ENCODE measurements at places on chromosomes 7 and 10. TPM values are rescaled to one million over a fixed set of nuclear protein-coding genes. Genes with fewer than 3 reads are reported as not detected.

DNA sequence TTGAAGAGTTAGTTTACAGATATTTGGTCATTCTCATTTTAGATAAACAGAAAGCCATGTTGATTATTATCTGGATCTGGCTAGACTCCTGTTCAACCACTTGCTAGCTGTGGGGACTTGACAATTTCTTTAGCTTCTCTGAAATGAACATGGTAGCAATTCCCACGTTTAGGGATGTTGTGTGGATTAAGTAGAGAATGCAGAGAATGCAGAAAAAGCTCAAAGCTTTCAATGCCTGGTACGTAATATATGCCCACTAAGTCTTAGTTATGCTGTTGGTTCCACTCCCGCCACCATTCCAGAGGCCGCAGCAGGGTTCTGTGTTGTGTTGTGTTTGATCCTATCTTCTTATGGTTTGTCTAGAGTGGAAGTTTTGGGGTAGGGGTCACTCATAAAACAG, 39.2 kb upstream of the RPA3 start:
- no peak for DNase-seq
- H3K4me3 ChIP-seq, result no peak overlapping the region
- peaks cover 2% of the 10 kb centered on the region for H3K4me1 ChIP-seq
- H3K36me3 ChIP-seq, result no peaks in the 10 kb centered on the region
- H3K27me3 ChIP-seq, result no peaks in the 10 kb centered on the region

DNA sequence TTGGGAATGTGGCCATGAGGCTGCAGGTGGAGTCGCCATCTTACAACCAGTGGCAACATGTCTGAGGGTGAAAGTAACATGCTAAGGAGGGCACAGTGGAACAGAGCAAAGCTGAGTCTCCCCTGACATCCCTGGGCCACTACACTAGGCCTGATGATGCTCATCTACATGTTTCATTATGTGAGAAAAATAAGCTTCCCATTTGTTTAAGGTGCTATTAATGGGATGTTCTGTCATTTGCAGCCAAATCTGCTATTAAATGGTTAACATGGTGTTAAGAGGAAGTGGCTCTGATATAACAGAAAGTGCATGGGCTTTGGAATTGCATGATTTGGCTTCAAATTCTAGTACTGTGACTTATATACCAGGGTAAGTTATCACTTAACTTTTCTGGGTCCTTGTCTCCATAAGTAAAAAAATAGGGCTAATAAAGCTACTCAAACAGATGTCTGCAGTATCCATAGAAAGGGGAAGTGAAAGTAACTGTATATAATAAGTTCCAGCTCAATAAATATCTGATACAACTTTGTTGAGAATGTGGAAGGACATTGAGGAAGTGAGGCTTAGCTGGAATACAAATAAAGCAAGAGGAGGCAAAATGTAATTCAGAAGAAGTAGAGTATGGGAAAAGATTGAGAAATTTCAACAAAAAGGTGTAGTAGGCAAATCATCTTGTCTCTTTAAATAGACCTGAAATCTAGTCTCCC, 158.9 kb downstream of the RTKN2 start:
- H3K4me1 ChIP-seq, result peaks cover 17% of the 10 kb centered on the region
- H3K36me3 ChIP-seq, result no peaks in the 10 kb centered on the region
- no peaks in the 10 kb centered on the region for H3K27me3 ChIP-seq
- no peak overlapping the region for H3K4me3 ChIP-seq
- no peak for DNase-seq

GRCh38 chr10:50216894-50217293, 34.4 kb downstream of the ASAH2 start:
- H3K4me3 ChIP-seq, result no peak overlapping the region
- no peaks in the 10 kb centered on the region for H3K27me3 ChIP-seq
- no peaks in the 10 kb centered on the region for H3K36me3 ChIP-seq
- DNase-seq, result no peak
- H3K27ac ChIP-seq, result no peak overlapping the region

- H3K4me3 ChIP-seq, result no peak overlapping the region
- no peak overlapping the region for H3K27ac ChIP-seq
- no peaks in the 10 kb centered on the region for H3K27me3 ChIP-seq
Measured at GRCh38 chr7:112414855-112415490, 35.3 kb upstream of the IFRD1 start.

DNA sequence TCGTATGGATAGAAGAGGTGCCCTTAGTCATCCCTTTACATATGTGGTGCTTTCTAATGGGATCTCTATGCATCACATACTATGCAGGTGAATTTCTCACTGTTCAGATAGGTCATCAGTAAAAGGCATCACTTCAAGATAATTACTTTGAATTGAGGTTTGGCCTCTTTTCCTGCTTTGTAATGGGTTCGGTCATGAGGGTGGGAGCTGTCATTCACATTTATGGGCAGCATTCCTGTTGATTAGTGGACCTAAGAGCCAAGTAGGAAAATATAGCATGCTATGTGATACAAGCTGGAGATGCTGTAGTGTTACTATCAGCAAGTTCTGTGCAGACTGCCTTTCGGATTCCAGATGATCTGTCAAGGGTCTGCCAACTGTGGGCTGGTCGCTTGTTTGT, 156.3 kb downstream of the LCOR start:
- no peaks in the 10 kb centered on the region for H3K4me1 ChIP-seq
- H3K27ac ChIP-seq, result no peak overlapping the region
- DNase-seq, result no peak
- no peaks in the 10 kb centered on the region for H3K36me3 ChIP-seq
- no peaks in the 10 kb centered on the region for H3K27me3 ChIP-seq

DNA sequence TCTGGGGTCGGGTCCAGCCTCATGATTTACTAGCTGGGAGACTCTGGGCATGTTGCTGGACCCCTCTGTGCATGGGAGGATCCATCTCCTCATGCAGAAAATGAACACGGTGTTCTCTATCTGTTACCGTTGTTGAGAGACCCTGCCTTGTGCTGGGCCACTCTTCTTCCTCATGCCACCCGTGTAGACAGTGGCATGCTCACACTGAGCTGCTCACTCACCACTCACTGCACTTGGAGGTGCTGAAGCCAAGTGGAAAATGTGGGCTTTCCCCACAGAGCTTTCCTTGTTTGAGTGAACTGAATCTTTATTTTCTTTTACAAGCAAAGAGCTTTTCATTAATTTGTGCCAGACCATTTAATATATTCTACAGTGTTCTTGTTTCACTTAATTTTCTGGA, 77.5 kb upstream of the GDF10 start:
- H3K36me3 ChIP-seq, result no peaks in the 10 kb centered on the region
- no peak for DNase-seq
- no peaks in the 10 kb centered on the region for H3K27me3 ChIP-seq

GRCh38 chr7:31782411-31782991, 95.5 kb downstream of the PPP1R17 start:
- no peak for DNase-seq
- no peak overlapping the region for H3K27ac ChIP-seq
- no peaks in the 10 kb centered on the region for H3K27me3 ChIP-seq
- no peaks in the 10 kb centered on the region for H3K4me1 ChIP-seq
- H3K36me3 ChIP-seq, result no peaks in the 10 kb centered on the region

GRCh38 chr7:118944271-118944670, 719.8 kb downstream of the ANKRD7 start:
- H3K4me3 ChIP-seq, result no peak overlapping the region
- H3K27ac ChIP-seq, result no peak overlapping the region
- H3K36me3 ChIP-seq, result no peaks in the 10 kb centered on the region

DNA sequence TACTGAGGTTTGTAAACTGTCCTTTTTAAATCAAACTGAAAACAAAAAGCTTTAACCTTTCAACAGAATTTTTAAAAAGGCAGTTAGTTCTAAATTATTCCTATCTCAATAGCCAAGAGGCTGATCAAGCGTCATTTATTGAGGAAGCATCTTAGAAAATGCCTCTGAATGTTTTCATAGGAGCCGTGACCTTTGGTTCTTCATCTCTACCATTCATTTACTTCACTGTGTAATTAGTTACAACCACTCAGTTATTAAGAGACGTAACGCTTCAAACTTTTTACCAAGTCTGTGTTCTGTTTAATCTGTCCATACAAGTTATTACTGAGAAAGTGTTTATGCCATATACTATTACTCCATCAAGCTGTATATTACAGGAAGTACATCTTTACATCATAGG, 107.4 kb upstream of the KMT2E start:
- H3K36me3 ChIP-seq, result no peaks in the 10 kb centered on the region
- no peak overlapping the region for H3K27ac ChIP-seq
- H3K27me3 ChIP-seq, result no peaks in the 10 kb centered on the region
- H3K4me1 ChIP-seq, result no peaks in the 10 kb centered on the region
- no peak overlapping the region for H3K4me3 ChIP-seq
- DNase-seq, result no peak

GRCh38 chr7:14071045-14071444, 81.6 kb upstream of the ETV1 start:
- H3K27me3 ChIP-seq, result no peaks in the 10 kb centered on the region
- H3K4me3 ChIP-seq, result no peak overlapping the region
- no peaks in the 10 kb centered on the region for H3K36me3 ChIP-seq
- no peak for DNase-seq
- no peaks in the 10 kb centered on the region for H3K4me1 ChIP-seq

DNA sequence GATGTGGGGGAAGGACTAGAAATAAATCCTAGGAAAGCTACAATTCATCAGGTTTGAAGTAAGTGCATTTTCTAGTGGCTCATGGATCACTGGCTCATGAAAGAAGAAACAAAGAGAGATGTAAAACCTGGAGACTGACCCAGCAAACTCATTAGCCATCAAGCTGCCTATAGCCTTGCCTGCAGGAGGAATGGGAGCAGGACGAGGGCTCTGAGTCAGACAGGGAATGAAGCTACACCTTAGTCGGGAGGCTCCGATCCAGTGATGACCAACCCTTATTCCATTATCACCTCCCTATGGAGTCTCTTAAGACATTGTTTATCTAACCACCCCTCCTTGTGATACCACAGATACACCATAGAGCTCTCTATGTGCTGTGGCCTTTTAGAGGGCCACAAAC, 112.5 kb upstream of the WDR11 start:
- no peak for DNase-seq
- no peaks in the 10 kb centered on the region for H3K27me3 ChIP-seq
- no peaks in the 10 kb centered on the region for H3K36me3 ChIP-seq

- no peaks in the 10 kb centered on the region for H3K36me3 ChIP-seq
- no peaks in the 10 kb centered on the region for H3K4me1 ChIP-seq
- no peak overlapping the region for H3K27ac ChIP-seq
Measured at GRCh38 chr7:28498636-28499035, 86.3 kb downstream of the CREB5 start.

- H3K27me3 ChIP-seq, result no peaks in the 10 kb centered on the region
- no peaks in the 10 kb centered on the region for H3K36me3 ChIP-seq
- no peak for DNase-seq
- no peak overlapping the region for H3K4me3 ChIP-seq
- peaks cover 38% of the 10 kb centered on the region for H3K4me1 ChIP-seq
Measured at GRCh38 chr10:132577350-132578003, 39.9 kb downstream of the INPP5A start.

The GRID2IP gene
- total RNA-seq, result 0.46 TPM

The ETV1 gene
- 110 TPM for total RNA-seq

The ZPBP gene
- not detected for total RNA-seq

The UPK3B gene
- 25.2 TPM for total RNA-seq

The BMPER gene
- 10.0 TPM for total RNA-seq

The RNF148 gene
- total RNA-seq, result 1.9 TPM

The MACROH2A2 gene
- 6.5 TPM for total RNA-seq

The OR6V1 gene
- not detected for total RNA-seq

The NXPH1 gene
- not detected for total RNA-seq

The UTF1 gene
- not detected for total RNA-seq

The TMEM72 gene
- total RNA-seq, result not detected

The MPP7 gene
- 36.8 TPM for total RNA-seq
